ENCODE measurements at places on chromosomes 1 and 21.

GRCh38 chr1:54273795-54274163 lies 73.8 kb downstream of the MRPL37 start:
- no peak for DNase-seq

DNA sequence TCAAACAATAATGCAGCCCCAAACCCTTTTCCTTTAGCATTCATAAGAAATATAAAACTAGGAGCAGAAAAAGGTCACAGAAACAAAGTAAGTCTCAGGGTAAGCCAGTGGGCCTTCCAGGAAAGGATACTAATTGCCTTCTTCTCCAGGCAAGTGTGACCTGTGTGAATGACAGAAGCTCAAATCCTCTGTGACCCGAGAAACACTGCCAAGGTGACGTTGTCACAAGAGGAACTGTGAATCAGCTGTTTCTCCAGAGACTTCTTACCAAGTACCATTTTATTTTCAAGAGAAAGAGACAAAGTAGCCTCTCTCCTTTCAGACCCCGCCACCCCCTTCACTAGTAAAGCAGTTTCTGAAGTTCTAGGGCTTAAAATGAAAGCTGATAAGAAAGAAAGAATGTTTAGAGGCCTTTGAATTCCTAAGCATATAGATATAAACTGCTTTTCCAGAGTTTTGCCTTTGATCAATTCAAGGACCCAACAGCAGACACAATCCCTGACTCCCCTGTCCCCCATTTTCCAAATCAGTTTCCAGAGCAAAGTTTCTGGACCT lies 155.6 kb downstream of the NUF2 start:
- no peak for DNase-seq

DNA sequence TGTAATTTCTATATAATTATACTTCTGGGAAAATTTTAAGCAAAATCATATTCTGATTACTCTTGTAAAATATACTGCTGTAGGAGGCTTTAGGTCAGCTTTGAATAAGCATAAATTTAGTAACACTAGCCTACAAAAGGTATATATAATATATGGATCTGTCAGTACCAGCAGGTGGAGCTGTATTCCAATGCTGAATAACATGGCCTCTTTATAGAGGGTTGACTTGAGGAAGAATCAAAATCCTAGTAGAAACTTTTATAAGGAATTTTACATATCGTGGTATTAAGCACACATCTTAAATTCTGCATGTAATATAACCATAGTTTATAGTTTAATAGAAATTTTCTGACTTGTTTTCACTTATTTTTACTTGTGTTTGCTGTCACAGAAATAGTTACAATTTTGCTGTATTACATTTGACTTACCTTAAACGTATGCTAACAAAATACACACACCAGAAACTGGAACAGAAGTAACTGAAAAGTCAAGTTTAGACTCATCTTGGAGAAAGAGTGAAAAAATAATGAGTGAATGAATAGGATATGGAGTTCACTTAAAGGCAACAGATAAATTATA lies 79.3 kb downstream of the HMCN1 start:
- peak; percentile 11 for DNase-seq

GRCh38 chr1:64263335-64263734 lies 59.9 kb downstream of the UBE2U start:
- peak; percentile 94 for DNase-seq

GRCh38 chr1:14598007-14598497 lies 433 bp upstream of the KAZN start:
- no peak for DNase-seq

GRCh38 chr1:112714313-112715263 lies 544 bp downstream of the PPM1J start:
- no peak for DNase-seq

Data from foreskin keratinocyte (primary cell).